NCI-H774 (cell line): ENCODE measurements at places on chromosomes 3 and 15.
A peak's percentile ranks its signal among the peaks of the same experiment; 100 is the strongest.

GRCh38 chr3:65328148-65328547 lies 640.3 kb upstream of the ADAMTS9 start:
- DNase-seq, result no peak

GRCh38 chr3:10683106-10683505 lies 132.9 kb upstream of the SLC6A11 start:
- DNase-seq, result no peak

DNA sequence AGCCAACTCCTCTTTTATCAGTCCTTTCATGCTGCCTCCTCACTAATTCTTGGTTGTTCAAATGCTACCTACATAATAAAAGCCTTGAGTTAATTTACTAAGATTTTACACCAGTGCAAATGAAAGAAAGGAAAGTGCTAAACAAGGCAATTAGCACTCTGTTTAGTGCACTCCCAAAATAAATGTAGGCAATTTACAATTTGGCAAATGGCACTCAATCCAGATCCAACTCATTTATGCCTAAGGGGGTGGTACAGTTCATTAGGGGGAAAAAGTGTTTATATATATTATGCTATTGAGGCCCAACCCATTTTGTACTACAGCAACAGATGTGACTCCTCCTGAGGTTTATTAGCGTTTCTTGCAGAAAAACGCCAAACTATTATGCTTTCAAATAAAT lies 370.1 kb downstream of the NR2F2 start:
- no peak for DNase-seq

DNA sequence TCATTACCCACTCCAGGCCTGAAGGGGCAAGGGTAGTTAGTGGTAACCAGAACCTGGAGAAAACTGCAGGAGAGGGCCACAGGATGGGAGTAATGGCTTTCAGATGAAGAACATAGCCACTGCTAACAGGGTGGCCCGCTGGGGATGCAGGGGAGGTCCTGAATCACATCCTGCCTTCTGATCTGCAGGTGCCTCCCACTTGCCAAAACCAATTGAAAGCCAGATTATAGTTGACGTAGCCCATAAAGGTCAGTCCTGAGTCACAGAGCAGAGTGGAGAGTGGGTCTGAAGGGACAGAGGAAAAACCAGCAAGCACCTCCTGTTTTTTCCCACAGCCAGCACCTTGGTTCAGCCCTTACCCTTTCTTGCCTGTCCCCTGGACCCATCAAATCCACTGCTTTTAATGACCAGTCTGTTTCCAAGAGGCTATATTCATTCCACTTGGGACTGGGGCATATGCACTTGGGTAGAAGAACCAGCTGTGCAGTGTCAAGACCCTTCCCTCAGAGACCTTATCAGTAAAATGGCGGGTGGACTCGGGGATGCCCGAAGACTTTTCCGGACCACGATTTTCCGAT lies 646 bp upstream of the SLC35G2 start:
- DNase-seq, result peak; percentile 80
